ENCODE measurements at places on chromosomes 3 and 15.

DNA sequence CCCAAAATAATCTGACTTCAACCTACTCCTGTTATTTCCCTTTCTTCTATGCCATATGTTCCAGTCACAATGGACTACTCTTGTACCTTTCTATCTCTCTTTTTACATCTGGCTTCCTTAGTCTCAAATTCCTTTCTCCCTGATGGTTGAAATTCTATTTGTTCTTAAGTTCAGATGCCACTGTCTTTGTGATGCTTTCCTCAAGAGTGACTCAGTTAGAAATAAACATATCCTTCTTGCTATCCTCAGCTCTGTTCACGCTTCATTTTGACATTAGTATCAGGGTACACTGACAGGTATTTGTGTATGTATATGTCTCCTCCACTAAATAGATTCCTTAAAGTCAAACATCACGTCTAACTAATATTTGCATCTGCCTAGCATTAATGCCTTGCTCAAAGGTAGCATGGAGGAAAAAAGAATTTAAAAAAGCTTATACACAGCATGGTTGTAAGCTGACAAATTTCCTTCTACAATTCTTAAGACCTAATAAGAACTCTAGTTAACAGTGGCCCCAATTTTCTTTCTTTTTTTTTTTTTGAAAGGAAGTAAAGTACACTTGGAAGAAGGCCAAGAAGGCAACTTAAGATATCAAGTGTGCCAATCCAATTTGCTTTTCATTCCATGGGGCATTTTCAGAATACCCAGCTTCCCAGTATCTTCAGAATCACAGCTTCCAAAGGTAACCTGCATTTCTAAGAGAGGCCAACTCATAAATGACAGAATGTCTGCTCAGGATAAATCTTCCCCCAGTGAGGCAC, 58.0 kb downstream of the CHAC1 start:
- no peak for DNase-seq

- DNase-seq = no peak
Observed at GRCh38 chr3:3433711-3434110, 254.2 kb upstream of the CRBN start.

DNA sequence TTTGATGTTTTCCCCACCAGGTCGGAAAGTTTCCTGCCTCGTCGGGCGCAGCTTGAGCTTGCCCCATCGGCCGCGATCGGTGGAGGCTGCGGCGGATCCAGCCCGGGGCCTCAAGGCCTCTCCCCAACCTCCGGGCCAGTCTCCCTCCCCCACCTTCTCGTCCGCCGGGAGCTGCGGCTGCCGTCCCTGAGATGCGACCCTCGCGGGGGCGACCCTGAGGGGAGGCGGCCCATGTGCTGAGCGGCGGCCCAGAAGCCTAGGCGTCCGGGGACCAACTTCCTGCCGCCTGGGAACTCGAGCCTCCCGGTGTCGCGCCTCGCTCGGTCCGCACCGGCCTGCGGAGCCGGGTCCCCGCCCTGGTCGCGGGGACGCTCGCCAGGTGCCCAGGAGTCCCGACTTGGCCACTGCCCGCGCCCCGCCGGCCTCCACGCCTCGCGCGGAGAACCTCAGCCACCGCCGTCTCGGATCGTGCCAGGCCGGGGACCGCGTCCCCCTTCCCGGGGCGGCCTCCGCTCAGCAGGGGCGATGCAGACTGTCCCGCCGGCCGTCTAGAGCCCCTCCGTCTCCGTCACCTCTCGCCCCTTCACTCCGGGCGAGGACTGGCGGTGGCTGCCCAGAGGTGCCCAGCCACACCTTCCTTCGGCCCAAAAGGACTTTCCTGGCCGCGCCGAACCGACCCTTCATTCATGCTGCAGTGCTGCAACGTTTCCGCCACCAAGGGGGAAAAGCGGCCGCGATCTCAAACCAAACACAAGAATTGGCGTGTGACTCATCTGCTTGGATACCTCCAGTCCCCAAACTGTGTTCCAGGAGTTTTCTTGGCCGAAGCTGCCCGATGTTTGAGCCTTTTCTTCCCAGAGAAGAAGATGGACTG, 656 bp downstream of the SLMAP start:
- DNase-seq = peak; percentile 49

DNA sequence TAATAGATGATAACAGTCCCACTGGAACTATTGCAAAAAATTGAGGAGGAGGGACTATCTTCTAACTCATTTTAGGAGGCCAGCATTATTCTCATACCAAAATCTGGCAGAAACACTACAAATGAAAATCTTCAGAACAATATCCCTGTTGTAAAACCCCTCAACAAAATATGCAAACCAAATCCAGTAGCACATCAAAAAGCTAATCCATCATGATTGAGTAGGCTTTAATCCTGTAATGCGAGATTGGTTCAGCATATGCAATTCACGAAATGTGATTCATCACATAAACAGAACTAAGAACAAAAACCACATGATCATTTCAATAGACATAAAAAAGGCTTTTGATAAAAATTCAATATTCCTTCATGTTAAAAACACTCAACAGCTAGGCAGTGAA, 23.9 kb upstream of the PLSCR2 start:
- DNase-seq = no peak

GRCh38 chr15:68650901-68651709, 72.3 kb downstream of the CORO2B start:
- peak; percentile 39 for DNase-seq

GRCh38 chr3:98359993-98360675, 6.5 kb downstream of the OR5K4 start:
- no peak for DNase-seq

DNA sequence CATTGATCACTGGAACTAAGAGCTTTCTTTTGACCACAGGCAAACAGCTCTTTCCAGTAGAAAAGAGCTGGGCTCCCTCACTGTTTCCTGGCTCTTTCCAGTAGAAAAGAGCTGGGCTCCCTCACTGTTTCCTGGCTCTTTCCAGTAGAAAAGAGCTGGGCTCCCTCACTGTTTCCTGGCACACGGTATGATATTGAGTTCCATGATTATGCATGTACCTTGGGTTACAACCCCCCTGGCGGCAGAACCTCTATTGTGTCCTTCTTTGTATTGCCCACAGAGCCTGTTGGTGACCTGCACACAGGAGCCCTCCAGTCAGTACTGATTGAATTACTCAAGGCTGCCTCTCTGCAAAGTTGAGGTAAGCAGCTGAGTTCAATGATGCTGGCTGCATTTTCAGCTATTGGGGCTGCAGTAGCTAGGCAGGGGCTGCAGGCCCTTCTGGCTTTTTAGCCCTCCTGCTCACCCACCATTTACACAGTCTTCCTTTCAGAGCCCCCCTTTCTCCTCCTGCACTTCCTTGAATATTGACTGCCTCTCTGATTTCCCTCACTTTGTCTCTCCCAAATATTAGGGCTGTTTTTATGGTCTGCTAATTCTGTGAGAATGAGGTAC, 10.2 kb downstream of the ACKR2 start:
- DNase-seq = no peak

DNA sequence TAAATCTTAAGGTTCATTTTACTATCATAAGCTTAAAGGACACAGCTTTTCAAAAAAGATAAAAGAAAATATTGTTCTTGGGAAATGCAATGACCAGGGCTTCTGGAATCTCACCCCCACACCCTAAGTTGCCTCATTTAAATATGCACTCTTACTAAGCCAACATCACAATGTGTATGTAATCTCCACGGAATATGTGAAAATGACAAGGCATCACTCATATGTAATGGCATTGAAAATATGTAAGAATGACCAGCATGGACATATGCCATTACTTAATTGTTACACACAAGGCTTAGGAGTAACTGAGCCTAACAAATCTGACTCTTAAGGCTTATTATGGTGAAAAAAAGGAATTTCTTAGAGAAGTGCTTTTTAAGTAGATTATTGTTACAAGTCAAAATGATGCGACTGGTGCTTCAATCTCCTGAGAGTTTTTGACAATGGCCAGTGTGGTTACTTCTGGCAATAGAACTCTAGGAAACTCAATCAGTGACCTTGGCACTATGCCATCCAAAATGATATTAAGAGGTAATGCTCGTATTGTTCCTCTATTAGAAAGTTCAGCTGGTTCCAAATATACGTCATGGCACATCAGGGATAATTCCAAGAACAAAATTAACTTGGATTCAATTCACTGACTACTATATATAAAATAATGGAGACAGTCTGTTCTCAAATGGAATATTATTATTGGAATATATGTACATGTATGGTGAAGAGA, 290.0 kb upstream of the PLSCR5 start:
- no peak for DNase-seq

- DNase-seq = no peak
Observed at GRCh38 chr3:37229740-37230139, 55.4 kb upstream of the LRRFIP2 start.

- DNase-seq = no peak
Observed at GRCh38 chr3:105948101-105948500, 79.3 kb upstream of the CBLB start.

GRCh38 chr3:160564949-160565441, 376 bp downstream of the KPNA4 start:
- peak; percentile 67 for DNase-seq

DNA sequence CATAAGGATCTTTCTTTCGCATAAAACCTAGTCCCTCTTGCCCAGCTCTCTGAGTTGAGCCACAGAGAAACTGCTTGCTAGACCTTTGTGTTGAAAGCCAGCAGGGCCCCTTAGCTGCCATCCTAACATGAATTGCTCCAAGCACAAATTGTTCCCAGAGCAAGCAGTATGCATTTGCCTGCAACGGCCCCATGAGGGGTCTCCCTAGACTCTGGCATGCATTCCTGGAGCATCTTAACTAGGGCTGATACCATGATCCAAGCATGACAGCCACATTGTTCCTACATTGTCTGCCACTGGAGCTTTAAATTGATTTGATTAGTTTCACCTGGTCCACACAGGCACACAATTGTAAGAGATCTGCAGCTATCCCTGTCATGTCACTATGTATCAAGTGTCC, 428.1 kb downstream of the TAFA4 start:
- DNase-seq = no peak

DNA sequence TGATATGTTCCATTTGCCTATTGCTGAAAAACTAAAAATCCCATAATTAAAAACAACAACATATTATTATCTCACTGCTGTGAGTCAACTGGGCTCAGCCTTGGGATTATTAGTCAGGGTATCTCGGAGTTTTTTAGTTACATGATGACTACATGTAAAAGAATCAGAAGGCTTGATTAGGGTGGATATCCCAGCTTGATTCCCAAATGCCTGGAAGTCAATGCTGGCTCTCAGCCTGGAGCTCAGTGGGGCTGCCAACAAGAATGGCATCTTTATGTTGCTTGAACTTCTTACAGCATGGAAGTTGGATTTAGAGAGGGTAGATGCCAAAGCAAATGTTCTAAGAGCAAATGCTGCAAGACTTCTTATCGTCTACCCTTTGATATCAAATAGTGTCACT, 278.5 kb downstream of the PLOD2 start:
- DNase-seq = no peak

DNA sequence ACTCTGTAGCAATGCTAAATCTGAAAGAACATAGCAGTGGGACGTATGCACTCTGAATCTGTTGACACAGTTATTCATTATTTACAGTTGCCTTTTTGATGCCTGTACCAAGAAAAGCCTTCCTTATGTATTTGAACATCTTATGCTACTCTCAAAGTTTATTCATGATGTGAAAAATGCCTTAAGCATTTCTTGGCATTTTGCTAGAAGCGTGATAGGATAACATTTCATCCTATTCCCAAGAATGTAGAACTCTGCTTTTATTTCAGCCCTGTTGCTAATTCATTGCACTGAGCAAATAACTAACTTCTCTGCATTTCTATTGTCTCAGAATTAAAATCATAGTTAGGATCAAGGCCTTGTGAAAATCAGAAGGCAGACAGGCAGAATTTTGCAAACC, 105.5 kb downstream of the STRIT1 start:
- no peak for DNase-seq

- DNase-seq = no peak
Observed at GRCh38 chr3:194142156-194142910, 6.4 kb downstream of the HES1 start.

DNA sequence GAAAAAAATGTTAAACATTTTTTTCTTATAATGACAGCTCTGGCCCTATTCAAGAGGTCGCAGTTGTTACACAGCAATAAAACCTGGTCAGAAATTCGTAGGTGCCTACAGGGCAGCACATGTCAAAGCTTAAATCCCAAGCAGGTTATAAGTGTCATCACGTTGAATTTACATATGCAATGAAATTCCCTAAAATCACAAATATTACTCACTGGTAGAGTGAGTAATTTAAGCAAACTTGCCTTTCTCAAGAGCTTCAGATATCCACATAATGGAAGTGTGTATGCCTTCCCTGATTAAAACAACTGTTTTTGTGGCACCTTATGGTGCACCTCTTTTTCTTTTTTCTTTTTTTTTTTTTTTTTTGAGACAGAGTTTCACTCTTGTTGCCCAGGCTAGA, 90.7 kb upstream of the FNDC3B start:
- no peak for DNase-seq
